ENCODE measurements at places on chromosomes 3 and 15.

GRCh38 chr15:61685534-61685933, 374.7 kb downstream of the VPS13C start:
- no peak for DNase-seq

DNA sequence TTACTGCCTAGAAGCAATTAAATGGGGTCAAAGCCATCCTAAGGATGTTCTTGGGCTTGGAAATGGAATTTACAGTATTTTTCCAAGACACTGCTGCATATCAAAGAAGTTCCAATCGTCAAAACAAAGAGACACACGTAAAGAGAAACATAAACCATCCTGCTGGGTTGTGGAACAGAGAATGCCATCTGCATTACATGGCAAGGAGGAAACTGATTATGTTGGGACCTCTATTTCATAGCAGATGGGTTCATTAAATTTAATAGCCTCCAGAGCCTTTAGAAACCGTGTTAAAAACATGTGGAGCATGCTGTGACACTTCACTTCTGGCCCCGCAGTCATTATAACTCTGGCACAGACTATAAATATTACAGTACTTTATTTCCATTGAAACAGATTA, 154.6 kb downstream of the LRTM1 start:
- DNase-seq: peak; percentile 7

GRCh38 chr3:108133858-108134554, 43.2 kb upstream of the CD47 start:
- peak; percentile 21 for DNase-seq

GRCh38 chr3:117135207-117135606, 425.6 kb downstream of the TUSC7 start:
- DNase-seq: no peak

DNA sequence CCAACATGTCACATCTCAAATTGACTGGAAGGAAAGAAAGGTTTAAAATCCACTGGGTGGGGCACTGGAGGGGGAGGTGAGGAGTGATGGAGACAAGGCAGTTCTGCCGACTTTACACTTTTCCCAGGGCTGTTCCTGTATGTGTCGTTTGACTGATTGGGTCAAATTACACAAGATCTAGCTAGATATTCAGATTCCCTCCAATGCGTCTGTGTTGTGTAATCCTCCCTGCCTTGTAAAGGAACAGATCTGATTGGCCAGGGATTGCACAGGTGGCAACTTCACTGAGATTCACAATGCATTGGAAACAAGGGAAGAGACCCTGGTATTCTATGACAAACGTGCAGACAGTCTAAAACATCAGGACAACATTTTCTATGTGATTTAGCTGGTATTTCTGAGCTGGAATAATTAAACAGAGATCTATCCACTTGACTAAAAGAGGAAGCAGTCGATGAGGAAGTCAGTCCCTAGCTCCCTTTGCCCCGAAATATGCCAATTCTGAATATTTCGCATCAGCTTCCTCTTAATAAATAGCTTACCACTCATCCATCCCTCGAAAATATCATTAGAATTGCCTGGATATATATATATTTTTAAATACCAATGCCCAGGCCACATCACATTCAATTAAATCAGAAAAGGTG, 312.9 kb downstream of the RORA start:
- DNase-seq: no peak

DNA sequence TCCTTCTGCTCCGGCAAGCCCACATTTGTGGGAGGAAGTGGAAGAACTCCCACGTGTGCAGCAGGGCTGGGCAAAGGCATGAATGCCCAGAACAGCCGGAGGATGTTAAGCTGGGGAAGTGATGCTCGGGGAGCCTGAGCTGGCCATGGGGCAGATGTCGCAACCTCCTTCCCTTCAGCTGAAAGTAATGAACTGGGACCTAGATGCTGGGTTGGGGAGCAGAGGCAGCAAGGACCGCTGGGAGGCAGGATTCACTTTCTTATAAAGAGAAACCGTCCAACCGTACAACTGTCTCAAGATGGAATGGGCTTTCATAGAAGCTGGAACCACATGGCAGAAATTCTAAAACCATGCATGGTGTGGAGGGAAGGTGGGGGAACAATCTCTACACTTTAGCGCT, 290.9 kb downstream of the OCA2 start:
- DNase-seq: no peak

DNA sequence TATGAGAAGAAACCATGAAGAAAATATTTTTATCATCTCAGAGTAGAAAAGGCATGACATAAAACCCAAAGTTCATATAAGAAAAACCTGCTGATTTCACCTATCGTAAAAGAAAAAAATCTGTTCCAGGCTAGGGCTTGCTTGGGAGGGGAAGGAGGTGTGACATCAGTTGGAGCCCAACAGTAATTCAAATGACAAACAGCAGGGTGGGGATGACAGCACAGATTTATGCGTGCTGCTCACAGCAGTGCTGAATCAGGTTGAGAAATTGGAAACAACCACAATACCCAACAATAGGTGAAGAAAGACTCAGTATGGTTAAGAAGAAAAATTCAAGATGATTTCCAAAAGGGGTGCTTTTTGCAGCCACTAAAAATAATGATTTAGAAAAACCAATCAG, 172.4 kb downstream of the PDE8A start:
- DNase-seq: no peak

DNA sequence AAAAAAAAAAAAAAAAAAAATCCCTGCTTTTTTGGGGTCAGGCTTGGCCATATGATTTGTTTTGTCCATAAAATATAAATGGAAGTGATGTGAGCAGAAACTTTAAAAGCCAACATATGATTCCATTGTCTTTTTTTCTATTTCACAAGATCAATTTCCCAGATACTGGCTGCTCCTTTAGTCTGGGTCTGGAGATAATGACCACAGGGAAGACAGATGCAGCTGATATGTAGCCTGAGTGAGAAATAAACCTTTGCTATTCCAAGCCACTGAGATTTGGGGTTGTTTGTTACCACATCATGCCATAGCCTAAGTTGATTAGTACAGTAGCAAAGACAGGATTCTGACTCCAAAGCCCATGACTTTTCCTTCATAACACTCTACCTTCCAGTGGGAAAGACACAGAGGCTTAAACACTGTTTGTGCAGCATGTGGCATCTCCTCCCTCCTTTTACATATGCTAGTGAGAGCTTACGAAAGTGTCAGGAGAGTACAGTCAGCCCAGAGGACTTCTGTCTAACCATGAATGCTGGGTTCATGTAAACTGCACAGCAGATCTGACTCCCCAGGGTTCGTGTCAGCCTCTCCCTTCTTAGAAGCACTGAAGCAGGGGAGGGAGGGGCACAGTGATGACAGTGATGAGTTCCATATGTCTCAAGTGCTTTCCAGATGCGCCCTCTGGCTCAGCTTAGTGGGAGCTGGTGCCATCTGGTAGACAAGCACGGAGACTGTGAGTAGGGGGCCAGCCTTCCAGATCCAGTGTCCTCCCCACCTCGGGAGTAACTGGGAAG, 36.7 kb upstream of the SLC7A14 start:
- peak; percentile 46 for DNase-seq
